ENCODE measurements at places on chromosomes 1 and 21.

- no peak for DNase-seq
These were observed 18.5 kb downstream of the CSTB start for GRCh38 chr21:43757601-43758000.

DNA sequence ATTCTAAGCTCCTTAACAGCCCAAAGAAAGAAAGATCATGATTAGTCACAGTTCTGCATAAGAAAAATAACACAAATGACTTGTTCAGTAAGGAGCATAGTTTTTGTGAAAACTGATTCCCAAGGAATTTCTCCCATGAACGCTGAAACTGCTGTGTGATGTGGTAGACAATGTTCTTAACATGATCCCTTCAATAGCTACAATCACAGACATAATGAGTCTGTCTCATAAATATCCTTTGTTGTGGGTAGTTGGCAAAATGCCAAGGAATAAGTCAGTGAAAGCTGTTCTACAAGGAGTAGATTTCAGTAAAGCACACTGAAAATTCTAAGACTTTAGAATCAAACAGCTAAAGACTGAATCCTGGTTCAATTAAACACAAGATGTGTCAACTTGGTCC lies 404.8 kb downstream of the HLX start:
- DNase-seq, result peak; percentile 66

DNA sequence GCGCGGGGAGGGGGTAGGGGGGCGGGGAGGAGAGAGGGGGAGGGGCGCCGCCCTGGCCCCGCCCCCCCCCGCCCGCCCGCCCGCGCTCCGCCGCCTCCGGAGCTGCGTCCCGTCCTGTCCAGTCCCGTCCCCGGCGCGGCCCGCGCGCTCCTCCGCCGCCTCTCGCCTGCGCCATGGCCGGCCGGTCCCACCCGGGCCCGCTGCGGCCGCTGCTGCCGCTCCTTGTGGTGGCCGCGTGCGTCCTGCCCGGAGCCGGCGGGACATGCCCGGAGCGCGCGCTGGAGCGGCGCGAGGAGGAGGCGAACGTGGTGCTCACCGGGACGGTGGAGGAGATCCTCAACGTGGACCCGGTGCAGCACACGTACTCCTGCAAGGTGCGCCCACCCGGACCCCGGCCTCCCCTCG lies at the start of gene AGRN:
Gene AGRN, plus strand, starts transcription at position 121 of the 405 bp plus-strand sequence. Its CDS starts 53 bp downstream, at position 174.
- DNase-seq, result no peak

DNA sequence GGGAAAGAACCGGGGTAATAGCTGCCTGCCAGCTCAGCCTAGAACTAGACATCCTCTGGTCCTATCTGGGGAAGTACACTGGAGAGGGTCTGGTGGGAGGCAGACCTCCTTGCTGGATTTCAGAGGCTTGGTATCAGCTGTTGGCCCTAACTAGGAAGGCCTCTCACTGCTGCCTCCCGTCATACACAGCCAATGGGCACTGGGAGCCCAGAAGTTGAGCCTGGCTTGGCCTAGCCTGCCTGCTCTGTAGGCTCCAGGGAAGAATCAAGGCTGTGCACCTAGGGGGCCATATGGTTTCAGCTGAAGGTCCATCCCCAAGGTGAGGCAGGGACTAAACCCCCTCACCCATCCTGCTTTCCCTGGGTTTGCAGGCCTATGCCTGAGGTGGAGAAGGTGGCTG lies 4.3 kb upstream of the MUTYH start:
- no peak for DNase-seq

DNA sequence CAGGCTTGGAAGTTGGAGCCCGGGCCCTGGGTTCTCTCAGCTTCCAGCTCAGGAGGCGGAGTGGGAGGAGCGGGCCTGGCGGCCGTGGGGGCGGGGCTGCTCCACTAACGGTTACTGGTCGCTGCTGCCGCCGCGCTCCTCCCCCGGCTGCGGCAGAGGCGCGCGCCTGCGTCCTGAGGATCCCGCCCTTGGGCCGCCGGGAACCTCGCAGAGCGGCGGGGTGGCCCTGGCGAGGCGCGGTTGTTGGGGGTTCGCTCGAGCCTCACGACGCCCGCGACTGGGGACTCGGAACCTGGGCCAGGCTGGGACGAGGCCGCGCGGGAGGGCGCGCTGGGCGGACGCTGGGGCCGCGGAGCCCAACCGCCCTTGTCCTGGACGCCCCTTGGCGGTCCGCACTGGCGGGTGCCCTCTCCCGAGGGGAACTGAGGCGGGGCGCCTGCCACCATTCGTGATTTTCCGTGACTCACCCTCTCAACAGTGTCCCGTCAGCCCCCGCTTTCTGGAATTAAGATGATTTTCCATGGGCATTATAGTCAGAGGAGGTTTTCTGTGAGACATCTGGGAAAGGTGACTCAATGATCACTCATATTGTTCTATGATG lies 34.1 kb downstream of the OR2G3 start:
- DNase-seq, result peak; percentile 2

DNA sequence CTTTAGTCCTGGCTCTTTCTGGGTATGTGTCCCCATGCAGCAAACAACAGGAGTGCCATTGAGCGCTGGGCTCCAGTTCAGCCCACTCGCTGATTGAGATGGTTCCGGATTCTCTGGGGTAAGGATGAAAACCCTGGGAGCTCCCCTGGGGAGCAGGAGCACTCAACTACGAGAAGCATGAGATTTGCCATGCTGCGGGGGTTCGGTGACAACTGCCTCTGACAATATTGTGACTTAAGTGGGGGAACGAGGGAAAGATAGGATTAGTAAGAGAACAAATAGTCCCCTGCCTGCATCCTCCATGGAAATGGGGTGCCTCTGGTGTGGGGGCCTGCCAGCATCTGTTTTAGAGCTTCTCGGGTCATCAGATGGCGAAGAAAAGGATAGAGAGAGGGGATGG lies 123.6 kb upstream of the IPO9 start:
- DNase-seq, result no peak

DNA sequence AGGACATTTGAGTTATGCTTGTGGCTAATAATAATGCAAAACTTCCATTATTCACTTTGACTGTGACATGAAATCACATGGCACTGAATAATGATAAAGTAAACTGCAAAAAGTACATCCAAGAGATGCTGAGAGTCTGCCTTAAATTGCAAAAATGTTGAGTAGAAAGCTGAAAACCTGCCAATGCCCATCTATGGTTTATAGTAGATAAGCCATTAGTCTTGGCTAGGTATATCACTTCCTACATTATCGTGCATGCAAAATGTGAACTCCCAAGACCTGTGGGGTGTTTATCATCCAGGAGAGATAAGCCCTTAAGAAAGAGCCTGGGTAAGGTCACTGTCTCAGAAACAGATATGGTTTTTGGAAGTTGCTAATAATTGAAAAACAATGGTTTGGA lies 208.7 kb upstream of the DPYD start:
- DNase-seq, result no peak

DNA sequence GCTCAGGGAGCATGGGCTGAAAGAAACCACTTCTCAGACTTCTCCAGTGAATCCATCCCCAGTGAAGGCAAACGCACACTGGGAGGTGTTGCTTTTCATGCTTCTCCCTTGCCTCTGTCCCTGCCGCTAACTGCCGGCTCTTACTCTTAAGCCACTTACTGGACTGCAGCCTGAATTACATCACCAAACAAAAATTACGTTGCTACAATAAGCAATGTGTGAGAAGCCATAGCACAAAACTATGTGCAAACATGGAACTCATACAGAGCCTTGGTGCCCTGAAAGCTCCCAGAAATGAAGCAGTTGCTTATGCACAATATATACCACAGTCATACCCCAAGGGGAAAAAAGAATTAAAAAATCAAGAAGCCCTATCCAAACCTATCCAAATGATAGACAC lies 375.2 kb downstream of the KCNH1 start:
- DNase-seq, result no peak

DNA sequence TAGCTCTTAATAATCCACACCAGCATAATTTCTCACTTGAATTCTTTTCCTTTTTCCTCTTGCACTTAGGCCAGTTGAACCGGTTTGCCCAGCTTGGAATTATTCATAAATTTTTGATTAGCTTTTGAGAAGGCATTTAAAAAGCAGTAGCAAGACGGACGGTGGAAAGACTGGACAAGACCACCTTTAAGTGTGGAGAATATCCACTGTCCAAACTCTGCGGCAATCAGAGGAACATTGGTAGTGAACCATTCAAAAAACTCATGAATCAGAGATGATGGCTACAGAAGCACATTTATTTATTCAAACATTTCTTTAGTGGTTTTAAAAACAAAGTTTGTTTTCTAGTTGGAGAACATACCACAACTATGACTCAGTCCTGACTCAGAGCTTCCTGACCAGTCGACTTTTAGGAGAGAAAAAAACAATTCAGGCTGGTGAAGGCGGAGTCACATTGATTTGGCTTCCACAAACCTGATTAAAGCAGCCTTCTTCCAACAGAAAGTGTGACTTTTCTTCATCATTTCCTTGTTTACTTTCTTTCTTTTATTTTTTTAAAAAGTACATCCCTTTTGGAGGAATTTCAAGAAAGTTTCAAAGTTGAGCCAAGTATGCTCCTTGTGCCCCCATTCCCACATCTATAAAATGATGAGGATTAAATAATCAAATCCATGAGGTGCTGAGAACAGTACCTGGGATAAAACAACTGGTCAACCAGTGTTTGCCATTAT lies 128.8 kb downstream of the ADSS2 start:
- peak; percentile 94 for DNase-seq

- no peak for DNase-seq
These were observed 41.3 kb downstream of the PLPPR4 start for GRCh38 chr1:99305626-99306025.

GRCh38 chr1:4528590-4528989 lies 125.8 kb upstream of the AJAP1 start:
- DNase-seq, result no peak

DNA sequence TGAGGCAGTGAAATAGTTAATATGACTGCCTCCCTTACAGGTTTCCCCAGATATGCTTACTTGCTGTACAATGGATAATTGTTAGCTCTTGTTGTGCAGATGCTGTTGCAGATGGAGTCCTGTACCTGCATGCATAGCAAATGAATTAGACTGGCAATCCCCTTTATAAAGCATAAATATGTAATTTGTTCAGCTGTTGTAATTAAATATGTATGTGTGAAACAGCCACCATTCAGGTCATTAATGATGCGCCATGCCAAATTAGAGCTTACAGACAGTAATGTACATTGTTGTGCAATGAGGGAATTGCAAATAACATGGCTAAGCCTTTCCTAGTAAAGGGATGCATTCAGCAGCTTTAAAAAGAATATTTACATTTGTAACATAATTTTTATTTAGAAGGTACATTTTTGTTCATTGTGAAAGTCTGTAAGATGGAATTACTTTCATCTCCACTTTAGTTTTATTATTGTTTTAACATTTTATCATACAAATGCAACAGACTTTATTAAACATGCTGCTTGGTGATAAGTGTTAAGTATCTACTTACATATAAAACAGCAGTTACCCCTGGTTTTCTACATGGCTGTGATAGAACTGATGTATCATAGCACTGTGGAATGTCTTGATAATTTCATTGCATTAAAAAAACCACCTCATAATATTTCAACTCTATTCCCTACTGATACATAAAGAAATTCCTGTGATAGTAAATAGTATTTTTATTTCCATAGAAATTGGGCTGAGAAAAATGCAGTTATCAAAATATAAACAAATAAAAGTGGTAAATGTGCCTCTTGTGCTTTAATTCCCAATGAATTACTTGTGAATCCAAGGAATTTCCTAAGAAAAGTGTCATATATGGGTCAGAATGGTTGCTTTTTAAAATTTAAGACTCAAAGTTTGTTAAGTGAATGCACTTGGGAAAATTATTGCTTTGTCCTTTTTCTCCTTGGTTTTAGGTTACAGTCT lies 99.0 kb downstream of the NFIA start:
- no peak for DNase-seq

GRCh38 chr1:154861607-154862094 lies 8.4 kb downstream of the KCNN3 start:
- DNase-seq, result no peak

DNA sequence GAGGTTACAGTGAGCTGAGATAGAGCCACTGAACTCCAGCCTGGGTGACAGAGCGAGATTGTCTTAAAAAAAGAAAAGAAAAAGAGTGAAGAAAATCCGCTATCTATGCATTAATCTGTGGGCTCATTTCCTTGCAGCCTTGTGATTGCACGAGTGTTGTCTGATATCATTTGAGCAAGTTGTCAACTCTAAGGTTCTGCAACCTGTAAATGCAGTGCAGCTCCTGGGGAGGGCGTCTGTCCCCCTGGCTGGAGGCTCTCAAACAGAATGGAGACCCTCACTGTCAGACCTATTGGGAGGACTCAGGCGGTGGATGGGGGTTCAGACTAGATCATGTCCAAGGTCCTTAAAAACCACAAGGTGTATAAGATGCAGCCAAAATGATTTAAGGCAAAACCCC lies 6.2 kb downstream of the CORT start:
- DNase-seq, result no peak

- no peak for DNase-seq
These were observed 33.8 kb upstream of the RPL11 start for GRCh38 chr1:23657659-23658275.

GRCh38 chr1:3061566-3061965 lies 7.4 kb upstream of the PRDM16 start:
- no peak for DNase-seq

DNA sequence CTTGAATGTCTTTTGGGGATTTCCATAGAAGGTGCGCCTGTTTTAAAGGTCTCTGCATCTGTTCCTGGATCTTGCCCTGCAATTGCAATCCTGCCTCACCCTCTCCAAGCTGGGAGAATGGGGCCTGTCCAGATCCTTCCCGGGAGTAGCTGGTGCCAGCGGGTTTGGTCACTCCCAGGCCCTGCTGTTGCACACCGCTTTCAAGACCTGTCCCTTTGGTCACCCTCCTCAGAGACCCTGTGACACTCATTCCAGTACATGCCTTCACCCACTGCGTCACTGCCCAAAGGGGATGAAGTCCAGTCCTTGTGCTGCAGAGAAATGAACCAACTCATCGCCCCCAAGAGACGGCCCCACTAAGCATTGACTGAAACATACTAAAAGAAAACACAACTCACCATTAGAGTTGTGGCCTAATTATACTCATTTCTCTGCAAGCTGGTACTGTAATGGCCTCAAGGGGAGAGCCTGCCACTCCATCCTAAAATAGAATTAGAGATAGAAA lies 1.9 kb upstream of the IRF2BP2 start:
- DNase-seq, result peak; percentile 74

GRCh38 chr1:113542221-113542701 lies 151.9 kb downstream of the MAGI3 start:
- peak; percentile 52 for DNase-seq

DNA sequence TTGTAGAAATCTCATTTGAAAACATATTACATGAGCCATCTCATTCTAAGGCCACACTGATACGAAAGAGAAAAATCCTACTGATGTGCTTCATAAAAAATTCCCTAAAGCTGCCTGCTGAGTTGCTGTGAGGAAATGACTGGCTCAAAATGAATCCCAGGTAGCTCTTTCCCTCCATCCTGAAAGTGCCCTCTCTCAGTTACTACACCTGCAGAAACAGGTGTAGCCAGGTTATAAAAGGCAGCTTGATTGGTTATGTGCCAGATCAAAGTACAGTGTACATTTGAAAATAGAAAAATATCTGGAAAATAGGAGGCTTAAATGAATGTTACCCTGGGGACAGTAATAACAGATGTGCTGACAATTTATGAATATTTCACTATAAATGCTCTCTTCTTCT lies 833.4 kb upstream of the ADGRL4 start:
- no peak for DNase-seq
